ENCODE measurements at places on chromosomes 16 and 17.

DNA sequence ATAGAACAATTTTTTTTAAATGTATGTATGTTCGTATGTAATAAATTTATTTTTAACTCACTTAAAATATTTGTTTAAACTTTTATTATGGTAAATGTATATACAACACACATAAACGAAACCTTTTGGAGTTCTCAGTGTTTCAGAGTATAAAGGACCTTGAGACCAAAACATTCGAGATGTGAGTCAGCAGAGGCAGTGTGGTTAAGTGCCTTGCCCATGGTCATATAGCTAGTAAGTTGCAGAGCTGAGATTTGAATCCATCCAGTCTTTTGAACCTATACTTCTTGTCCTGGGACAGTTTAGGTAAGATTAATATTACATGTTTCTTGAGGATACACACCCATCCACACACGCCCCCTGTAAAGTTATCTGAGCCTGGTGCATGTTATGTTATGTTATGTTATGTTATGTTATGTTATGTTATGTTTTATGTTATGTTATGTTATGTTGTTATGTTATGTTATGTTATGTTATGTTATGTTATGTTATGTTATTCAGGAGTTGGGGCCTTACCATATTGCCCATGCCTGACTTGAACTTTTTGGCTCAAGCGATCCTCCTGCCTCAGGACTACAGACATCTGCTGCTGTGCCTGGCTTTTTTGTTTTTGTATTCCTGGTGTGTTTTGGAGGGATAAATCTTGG is 41.8 kb downstream of the TNRC6A start:
- no peak for DNase-seq

- no peak for DNase-seq
Measured at GRCh38 chr17:69578385-69578936, 164.0 kb downstream of the MAP2K6 start.

DNA sequence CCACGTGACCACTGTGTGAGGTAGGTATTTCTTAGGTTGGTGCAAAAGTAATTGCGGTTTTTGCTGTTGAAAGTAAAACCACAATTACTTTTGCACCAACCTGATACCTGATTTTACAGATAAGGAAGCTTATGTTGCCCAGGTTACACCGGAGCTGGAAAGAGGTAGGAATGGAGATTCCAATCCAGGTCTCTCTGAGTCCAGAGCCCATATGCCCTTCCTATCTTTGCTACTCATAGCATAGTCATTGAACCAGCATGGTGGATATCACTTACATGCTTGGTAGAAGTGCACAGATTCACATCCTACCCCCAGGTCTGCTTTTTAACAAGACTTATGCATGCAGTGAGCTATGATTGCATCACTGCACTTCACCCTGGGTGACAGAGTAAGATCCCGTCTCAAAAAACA is 61.8 kb downstream of the ARSG start:
- DNase-seq: no peak

GRCh38 chr16:28975158-28975599 is 601 bp downstream of the SPNS1 start:
- DNase-seq: no peak

DNA sequence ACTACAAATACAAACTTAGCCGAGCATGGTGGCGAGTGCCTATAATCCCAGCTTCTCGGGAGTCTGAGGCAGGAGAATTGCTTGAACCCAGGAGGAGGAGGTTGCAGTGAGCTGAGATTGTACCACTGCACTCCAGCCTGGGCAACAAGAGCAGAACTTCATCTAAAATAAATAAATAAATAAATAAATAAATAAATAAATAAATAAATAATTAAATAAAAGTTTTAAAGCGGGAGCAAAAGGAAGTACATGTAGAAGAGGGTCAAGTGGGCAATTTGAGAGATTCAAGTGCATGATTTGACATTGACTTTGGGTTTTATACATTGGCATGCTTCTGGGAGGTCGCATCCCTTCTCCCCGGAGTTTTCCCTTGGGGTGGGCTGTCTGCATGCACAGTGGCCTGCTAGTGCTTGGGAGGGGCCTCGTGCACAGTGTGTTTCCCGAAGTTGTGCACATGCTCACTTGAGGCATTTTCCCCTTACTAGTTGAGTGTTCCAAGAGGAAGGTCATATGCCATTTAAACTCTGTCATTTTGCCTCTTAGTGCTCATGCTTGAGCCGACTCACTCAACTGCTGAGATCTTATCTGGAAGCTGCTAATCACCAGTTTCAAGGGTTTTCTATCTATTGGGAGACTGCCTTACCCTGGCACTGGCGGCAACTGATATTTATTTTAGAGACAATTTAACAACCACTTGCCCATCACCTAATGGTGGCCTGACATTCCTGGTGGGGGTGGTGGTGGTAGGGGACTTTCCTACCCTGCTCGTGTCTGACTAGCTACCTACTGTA is 193.2 kb upstream of the MPHOSPH6 start:
- DNase-seq: no peak

DNA sequence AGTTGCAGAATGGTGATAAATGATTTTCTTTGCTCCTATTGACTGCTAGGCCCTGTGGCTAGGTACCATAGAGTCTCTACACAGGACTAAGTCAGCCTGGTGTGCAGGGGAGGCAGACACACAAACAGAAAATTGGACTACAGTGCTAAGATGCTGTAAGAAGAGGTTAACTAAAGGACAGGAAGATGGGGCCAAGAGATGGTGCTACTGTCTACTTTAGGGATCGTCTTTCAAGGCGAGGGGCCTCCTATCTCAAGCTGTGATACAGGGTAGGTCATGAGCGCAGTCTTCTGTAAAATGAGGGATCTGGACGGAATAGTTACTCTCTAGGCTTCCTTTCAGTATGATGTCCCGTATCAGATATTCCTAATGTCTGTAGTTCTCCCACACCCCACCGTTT is 817 bp downstream of the NME1 start:
- DNase-seq: no peak

DNA sequence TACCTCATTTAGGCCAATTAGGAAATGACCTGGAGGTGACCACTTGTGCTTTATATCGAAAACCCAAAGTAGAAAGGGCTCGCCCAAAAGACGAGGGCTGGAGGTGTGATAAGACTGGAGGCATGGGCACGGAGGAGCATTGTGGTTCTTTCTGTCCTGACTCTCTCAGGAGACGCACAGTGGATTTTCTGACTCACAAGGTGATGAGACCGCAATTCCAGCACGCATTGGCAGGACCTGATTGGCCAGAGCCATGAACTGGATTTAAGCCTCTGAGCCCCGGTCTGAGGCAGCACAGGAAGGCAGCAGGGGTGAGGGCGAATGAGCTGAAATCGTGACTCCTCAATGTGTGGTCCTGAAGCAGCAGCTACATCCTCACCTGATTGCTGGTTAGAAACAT is 559.1 kb upstream of the SALL1 start:
- no peak for DNase-seq
